ENCODE measurements at places on chromosomes 11 and 22.

DNA sequence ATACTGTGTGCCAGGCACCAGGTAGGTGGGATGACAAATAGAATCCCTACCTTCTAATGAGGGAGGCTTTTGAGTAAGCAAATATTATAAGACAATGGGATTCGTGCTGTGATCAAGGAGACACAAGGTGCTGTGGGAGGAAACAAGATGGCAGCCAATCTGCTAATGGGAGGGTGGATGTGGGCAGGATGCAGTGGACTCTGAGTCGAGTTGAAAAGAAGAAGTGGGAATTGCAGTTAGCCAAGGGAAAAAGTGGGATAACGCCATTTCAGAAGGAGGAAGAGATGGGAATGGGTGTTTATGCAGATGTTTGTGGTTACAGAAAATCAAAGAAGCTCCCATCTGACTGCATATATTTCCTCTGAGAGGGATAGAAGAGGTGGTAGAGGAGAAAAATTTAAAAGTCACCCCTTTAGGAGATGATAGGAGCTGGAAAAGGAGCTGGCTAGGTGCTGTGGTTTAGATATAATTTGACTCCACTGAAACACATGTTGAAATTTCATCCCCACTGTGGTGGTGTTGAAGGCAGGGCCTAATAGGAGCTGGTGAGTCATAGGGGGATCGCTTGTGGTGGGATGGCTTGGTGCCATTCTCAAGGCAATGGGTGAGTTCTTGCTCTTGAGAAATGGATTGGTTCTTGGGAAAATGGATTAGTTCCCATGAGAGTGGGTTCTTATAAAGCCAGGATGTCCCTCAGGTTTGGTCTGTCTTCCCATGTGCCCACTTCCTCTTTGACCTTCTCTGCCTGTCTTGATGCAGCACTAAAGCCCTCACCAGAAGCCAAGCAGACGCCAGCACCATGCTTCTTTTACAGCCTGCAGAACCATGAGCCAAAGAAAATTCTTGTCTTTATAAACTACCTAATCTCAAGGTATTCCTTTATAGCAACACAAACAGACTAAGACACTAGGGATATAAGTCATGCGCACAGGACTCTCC is 30.0 kb upstream of the POU2AF1 start:
- DNase-seq = no peak

DNA sequence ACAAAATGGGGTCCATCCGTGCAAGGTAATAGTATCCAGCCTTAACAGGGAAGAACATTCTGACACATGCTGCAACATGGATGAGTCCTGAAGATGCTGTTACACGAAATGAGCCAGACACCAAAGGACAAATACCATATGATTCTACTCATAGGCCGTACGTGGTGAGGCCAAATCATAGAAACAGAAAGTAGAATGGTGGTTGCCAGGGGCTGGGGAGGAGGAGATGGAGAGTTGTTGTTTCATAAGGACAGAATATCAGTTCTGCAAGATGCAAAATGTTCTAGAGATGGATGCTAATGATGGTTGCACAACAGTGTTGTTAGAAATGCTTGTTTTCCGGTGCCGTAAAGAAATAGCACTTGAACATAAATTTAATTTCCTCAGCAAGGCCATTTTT is 2.6 kb downstream of the TBX10 start:
- DNase-seq = no peak

GRCh38 chr11:115751243-115752015 is 247.2 kb upstream of the CADM1 start:
- DNase-seq = no peak

DNA sequence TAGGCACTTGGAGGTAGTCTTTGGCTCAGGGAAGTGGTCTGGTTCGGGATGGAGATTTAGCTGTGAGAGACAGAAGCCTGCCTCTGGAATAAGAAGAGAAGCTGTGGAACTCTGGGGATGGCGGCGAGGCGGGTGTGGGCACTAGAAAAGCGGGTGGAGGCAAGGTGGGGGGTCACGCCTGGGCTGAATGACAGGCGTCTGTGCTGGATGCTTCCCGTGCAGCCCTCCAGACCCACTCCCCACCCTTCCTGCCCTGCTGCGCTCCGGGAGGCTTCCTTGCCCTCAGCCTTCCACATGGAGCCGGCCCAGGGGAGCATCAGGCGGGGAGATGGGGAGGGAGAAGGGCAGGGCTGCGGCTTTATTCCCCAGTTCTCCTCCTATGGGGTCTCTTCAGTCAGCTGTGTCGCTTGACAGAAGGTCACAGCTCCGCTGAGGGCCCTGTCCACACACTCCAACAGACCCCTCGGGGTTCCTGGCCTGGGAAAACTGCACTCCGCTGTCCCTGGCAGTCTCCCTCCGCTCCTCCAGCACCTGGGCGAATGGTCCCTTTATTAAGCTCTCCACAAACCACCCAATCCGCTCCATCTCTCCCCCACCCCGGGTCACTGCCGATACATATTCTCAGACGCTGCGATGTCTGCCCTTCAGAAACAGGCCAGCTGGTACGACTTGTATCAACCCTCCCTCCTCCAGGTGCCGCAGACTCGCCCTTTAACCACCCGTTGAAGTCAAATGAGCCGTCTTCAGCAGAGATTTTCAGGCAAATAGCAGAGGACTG is 6.2 kb downstream of the DNAJB13 start:
- DNase-seq = no peak

DNA sequence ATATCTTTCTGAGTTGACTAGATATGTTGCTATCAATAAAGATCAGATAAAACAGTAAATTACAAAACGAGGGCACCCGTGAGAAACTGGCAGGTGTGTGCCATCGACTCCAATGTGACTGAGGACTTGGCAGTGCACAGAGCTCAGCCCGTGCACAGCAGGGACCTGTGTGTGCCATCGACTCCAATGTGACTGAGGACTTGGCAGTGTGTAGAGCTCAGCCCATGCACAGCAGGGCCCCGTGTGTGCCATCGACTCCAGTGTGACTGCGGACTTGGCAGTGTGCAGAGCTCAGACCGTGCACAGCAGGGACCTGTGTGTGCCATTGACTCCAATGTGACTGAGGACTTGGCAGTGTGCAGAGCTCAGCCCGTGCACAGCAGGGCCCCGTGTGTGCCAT is 347.2 kb upstream of the B3GAT1 start:
- DNase-seq = no peak

DNA sequence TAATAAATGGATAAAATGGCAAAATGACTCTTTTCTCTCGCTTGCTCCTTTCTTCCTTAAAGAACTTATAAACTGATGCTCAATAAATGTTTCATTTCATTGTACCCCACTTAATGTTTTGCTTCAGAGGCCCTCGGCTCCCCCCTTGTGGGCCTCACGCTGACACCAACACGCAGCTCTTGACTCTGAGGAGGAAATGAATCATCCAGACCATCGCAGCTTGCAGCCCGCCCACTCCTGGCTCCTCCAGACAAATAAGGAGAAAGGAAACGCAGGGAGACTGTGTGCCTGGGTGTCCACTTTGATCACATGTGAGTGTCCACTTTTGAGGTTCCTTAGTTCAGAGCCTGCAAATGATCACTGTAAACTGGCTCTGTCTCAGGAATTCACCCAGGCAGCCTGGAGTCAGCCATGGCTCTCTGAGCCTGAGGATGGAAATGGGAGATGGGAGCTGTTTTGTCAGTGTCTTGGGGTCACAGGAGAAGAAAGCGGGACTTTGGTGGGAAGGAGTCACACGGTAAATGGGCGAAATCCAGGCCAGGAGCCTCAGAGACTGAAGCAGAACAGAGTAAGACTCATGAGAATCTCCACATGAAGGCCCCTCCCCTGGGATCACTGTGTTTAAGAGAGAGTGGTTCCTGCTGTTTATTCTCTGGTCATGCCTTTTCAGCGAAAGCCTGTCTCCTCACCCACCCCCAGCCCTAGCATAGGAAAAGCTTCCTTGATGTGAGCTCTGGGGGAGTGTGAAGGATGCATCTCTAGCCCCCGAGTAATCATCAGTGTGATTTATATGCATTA is 96.5 kb downstream of the CWC15 start:
- no peak for DNase-seq

All from cerebellar nuclear complex (tissue), 1 donor.